ENCODE measurements at places on chromosomes 5 and 9.

- no peak for DNase-seq
These were observed 105.0 kb upstream of the PRSS3 start for GRCh38 chr9:33690143-33690933.

DNA sequence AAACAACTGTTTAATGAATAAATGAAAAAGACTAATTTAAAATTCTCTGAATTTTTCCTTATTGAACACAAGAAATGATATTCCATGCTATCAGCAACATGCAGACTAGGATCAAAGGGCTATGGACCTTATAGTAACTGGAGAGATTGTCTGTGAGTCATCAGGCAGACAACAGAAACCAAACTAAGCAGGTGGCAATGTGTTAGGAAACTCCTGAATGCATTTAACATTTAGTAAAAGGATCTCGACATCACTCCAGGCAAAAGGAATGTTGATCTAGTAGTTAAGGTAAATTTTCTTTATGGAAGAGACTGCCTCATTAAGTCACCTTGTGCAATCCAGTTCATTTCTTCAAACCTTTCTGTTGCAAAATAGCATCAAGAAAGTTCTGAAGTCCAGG, 58.4 kb downstream of the ARL15 start:
- no peak for DNase-seq

DNA sequence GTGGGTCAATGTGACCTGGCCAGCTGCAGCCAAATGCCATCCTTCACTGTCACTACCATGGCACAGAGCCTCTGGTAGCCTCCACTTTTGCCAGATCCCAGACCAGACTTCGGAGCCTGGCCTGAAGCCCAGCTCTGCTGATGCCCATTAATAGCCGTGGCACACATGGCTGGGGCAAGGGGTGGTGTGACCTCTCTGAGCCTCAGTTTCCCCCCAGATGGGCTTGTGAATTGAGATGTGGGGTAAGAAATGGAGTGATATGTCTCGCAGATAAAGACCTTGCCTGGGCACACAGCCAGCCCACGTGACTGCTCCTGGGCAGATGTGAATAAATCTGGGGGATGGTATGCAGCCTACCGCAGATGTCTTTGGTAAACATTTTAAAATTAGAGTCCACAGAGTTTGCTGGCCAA, 13.9 kb downstream of the SUSD3 start:
- DNase-seq: no peak

GRCh38 chr9:128881884-128882676, at the start of the genes KYAT1 and LRRC8A:
Gene KYAT1 (minus strand): TSS chr9:128881950. CDS start chr9:128845405, 36,545 bp downstream.
Gene LRRC8A (plus strand): TSS chr9:128882133. CDS start chr9:128907165, 25,032 bp downstream.
- DNase-seq: peak; percentile 98

DNA sequence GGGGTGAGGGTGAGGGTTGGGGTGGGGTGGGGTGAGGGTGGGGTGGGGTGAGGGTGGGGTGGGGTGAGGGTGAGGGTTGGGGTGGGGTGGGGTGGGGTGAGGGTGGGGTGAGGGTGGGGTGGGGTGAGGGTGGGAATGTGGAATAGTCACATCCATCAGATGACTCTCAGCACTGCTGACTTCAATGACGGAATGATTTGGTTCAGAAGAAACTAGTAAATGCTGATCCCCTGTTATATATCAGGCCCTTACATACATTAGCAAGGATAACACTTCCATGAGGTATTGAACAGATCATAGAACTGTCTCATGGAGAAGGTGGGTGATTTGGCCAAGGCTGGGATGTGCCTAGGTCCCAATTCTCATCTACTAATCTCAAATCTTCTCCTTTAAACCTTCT, 24.5 kb upstream of the C5orf47 start:
- DNase-seq: no peak

DNA sequence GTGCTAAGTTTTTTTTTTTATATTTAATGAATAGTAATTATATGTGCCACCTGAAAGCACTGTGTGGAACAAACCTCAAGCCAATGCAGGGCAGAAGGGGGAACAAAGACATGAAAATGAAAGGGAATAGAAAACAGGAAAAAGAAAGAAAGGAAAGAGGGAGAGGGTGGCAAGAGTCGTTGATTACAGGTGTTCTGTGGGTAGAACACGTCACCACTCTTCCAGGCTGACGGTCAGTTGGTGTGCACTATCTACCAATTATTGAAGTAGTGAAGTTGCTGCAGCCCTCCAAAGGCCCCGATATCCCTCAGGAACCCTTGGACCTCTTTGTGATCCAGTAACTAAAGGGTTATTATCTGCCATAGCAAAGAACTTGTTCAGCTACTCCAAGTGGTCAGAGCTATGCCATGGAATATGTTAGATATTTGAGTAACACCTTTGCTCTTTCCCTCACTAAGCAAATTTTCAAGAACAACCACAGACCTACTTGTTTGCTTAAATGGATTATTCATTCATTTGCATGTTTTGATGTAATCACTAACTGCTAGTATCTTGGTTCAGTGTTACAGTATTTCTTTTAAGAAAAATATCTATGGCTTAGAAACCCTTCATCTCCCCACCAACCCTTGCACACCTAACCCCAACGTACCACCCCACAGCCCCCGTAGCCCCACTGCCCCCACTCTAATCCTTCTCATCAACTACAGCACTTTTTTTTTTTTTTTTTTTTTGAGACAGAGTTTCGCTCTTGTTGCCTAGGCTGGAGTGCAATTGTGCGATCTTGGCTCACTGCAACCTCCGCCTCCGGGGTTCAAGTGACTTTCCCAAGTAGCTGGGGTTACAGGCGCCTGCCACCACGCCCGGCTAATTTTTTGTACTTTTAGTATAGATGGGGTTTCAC, 31.3 kb downstream of the FYB1 start:
- DNase-seq: no peak

DNA sequence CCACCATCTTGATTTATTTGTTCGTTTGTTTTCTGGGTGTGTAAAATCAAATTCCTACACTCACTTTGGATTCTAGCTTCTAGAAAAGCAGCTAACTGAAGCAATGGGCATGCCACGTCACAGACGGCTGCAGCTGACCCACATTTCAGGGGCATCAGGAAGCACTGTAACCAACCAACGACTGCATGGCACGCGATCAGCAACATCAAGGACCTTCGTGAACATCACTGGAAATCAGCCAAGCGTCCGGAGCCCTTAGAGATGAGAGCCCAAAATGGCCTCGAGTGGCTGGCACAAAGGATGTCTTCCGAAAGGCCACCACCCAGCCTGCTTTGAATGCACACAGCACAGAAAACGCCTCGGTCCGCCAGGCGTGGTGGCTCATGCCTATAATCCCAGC, 191.1 kb downstream of the OLFM1 start:
- DNase-seq: no peak

- DNase-seq: no peak
These were observed 214.1 kb upstream of the ADCY2 start for GRCh38 chr5:7181841-7182240.

GRCh38 chr9:93807166-93808074, 147.7 kb downstream of the BARX1 start:
- DNase-seq: no peak

- no peak for DNase-seq
These were observed 37.5 kb upstream of the GFPT2 start for GRCh38 chr5:180390441-180391190.

DNA sequence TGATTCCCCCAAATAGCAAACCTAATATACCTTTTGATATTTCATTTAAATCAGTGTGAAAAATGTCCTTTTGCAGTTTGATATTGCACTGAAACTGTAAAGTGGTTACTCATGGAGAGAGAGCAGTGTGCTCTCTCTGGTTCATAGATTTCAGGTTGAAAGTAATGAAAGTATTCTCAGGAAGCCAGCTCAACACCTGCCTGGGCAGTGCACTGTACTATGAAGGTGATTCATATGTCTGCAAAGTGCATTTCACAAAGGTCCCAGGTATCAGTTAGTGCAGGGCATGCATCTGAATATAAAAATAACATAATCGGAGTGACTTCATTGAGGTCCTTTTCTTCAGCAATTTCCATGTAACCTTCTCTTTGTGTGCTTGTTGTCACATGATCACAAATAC, 274.3 kb downstream of the CDH18 start:
- no peak for DNase-seq

DNA sequence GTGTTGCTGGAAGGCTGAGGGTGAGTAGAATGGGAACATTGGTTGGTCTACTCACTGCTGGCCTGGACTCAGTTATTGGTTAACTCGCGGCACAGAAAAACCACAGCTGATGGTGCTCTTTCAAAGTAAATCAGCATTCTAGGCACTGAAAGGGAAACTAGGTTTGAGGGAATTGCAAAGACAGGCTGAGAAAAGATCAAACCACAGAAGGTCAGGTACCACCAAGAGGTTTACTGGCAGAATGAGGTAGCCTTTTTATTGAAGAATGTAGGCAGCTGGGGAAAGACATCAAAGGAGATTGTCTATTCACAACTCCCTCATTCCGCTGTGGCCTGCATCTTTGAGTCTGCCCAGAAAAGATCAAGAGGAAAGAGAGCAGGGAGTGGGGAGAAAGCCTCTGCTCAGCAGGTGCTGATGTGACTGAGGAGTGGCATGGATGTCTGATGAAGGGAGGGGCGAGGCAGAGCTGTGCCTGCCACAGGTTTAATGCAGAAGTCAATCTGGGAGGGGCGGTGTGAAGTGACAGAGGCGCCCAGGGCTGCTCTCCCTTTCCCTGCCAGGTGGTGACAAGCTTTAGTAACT, 255.5 kb downstream of the MAN2A1 start:
- DNase-seq: no peak

DNA sequence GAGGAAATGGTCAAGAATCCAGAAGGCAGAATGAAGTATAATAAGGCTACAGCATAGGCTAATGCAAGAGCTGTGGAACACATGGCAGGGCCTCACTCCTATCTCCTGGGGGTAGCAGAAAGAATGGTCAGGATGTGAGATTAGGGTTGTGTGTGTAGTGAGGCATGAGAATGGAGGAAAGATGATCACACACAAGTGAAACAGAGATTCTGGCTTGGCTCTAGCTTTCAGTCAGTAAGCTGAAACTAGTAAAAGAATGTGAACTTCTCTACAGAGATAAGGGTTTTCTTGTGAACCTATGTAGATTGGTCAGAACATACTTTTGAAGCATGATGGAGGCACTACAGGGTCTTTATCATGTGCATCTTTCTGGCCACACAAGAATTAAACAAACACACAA, 298.8 kb downstream of the ASTN2 start:
- DNase-seq: no peak

GRCh38 chr9:120974181-120974580, 47.6 kb upstream of the TRAF1 start:
- no peak for DNase-seq

DNA sequence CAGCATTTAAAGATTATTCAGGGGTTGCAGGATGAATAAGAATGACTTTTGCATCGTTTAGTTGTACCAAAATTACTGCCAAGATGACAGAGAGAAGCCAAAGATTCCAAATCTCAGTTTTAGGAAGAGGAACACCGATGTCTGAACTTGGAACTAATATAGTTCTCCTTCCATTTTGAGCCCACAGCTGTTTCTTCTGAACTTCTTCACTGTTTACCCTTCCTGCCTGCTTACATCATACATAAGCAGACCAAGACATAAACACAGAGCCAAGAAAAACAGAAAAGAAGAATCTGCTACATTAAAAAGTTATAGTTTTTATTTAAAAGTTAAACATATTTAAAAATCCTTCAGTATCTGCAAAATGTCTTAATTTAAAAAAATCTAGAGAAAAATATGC, 146.9 kb upstream of the RAPGEF1 start:
- DNase-seq: no peak

GRCh38 chr5:41869724-41870626, at the start of gene OXCT1:
Gene OXCT1 (minus strand): TSS chr5:41870425. CDS start chr5:41870358, 67 bp downstream.
- peak; percentile 90 for DNase-seq

- DNase-seq: no peak
These were observed 111.2 kb upstream of the IL12B start for GRCh38 chr5:159441441-159441840.

DNA sequence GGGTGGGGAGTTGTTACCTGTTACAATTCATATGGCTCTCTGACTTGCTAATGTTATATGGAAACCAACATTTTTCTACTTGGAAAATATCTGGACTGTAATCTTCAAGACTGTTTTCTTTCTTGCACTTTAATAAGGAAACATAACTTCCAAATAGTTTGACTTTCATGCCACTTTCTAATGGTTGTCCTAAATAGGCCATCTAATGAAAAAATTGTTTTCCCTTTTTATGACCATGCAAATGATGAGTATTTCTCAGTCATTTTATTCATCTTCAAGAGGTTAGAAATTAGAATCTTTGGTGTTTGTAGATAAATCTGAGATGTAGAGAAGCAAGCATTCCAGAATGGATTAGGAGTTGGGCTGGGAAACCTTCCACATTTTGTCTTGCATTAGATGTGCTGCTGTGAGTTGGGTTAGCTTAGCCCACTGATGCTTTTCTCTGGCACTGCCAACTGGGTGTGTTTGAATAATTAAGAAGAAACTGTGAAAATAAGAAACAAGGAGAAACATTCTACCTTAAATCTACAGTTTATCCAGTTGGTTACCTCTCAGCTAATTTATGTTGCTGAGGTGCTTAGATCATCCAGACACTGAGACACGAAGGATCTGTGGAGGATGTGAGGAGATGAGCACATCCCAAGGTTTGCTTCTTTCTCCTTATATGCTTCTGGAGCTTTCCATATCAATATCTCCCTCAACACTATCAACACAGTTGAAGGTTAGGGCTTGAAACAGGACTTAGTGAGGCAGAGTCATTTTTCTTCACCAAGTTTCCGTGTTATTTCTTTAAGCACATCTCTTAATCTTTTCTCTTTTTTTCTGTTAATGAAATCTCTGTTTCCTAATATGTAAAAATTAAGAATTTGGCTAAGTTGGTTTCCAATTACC, 2.7 kb downstream of the RASGRF2 start:
- DNase-seq: no peak

DNA sequence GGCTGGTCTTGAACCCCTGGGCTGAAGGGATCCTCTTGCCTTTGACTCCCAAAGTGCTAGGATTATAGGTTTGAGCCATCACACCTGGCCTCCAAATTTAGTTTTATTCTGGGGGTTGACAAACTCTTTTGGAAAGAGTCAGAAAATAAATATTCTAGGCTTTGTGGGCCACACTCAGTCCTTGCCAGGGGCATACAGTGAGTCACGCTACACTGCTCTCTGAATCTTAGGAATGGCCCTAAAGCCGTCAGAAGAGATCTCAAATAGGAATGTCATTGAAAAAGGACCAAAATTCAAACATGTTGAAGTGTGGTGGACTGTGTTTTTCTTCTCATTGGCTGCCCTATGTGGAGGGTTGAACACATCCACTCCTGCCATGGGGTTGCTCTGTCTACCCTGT, 127.7 kb upstream of the BASP1 start:
- DNase-seq: no peak

DNA sequence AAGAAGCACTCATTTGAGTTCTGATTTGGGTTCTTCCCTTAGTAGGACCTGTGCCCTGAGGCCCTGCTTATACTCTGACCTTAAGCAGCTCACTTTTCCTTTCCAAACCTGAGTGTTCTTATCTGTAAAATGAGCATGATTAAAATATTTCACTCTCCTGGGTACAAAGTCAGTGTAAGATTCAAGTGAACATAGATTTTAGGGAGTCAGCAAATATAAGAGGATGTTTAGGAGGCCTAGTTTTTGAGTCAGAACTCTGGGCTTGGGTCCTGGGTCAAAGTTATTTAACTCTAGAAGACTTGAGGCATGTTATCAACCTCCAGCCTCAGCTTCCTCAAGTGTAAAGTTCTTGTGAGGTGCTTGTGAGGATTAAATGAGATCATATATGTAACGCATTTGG, 8.7 kb upstream of the SPARC start:
- no peak for DNase-seq

- DNase-seq: no peak
These were observed 302.5 kb downstream of the SH3GL2 start for GRCh38 chr9:17881371-17881770.

Measured in activated effector memory CD4-positive, alpha-beta T cell treated with Interleukin-2 at 50 U/mL for 16 hours (primary cell).